Activated naive CD8-positive, alpha-beta T cell treated with anti-CD3 and anti-CD28 coated beads for 36 hours (primary cell): ENCODE measurements at places on chromosomes 2 and 18. TPM values are rescaled to one million over a fixed set of nuclear protein-coding genes. Genes with fewer than 3 reads are reported as not detected.

MAP4K3 gene
- 6.4 TPM for total RNA-seq

CDH19 gene
- not detected for total RNA-seq

NTSR2 gene
- total RNA-seq, result not detected

DTNA gene
- 0.58 TPM for total RNA-seq

DPP4 gene
- total RNA-seq, result 20.8 TPM

IL36RN gene
- not detected for total RNA-seq

FZD7 gene
- total RNA-seq, result 0.68 TPM

SFTPB gene
- not detected for total RNA-seq

FAM124B gene
- total RNA-seq, result 0.46 TPM

DNA sequence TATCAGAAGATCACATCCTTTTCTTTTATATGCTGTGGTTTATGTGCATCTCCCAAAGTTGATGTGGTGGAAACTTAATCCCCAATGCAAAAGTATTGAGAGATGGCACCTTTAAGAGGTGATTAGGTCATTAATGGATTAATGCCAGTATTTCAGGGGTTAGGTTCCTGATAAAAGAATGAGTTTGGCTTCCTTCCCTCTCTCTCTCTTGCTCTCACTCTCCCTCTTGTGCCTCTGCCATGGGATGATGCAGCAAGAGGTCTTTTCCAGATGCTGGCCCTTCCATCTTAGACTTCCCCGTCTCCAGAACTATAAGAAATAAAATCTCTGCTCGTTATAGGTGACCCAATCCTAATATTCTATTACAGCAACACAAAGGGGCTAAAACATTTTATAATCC is 85.0 kb downstream of the TTC27 start:
- peaks cover 20% of the 10 kb centered on the region for H3K4me1 ChIP-seq
- H3K36me3 ChIP-seq, result peaks cover 58% of the 10 kb centered on the region
- H3K4me3 ChIP-seq, result no peak overlapping the region
- H3K27me3 ChIP-seq, result no peaks in the 10 kb centered on the region
- H3K27ac ChIP-seq, result no peak overlapping the region
- DNase-seq, result no peak

DNA sequence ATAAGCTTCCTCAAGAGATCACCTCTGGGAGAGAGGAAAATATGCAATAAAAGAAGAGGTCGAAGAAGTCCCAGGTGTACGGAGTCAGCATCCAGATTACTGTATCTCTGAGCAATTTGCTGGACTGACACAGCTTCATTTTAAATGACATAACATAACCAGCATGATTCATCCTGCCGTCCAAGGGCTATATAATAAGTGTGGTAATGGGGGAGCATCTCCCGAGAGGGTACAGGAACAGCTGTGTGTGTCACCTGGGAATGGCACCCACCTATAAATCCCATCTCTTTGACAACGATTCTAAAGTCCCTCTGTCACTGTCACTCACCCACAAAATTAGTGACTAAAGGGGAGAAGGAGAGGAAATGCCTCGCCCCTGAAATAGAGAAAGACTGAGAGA is 19.3 kb upstream of the FZD7 start:
- no peaks in the 10 kb centered on the region for H3K4me1 ChIP-seq
- DNase-seq, result no peak
- H3K36me3 ChIP-seq, result no peaks in the 10 kb centered on the region
- H3K27me3 ChIP-seq, result peaks cover 9% of the 10 kb centered on the region
- H3K27ac ChIP-seq, result no peak overlapping the region
- no peak overlapping the region for H3K4me3 ChIP-seq

DNA sequence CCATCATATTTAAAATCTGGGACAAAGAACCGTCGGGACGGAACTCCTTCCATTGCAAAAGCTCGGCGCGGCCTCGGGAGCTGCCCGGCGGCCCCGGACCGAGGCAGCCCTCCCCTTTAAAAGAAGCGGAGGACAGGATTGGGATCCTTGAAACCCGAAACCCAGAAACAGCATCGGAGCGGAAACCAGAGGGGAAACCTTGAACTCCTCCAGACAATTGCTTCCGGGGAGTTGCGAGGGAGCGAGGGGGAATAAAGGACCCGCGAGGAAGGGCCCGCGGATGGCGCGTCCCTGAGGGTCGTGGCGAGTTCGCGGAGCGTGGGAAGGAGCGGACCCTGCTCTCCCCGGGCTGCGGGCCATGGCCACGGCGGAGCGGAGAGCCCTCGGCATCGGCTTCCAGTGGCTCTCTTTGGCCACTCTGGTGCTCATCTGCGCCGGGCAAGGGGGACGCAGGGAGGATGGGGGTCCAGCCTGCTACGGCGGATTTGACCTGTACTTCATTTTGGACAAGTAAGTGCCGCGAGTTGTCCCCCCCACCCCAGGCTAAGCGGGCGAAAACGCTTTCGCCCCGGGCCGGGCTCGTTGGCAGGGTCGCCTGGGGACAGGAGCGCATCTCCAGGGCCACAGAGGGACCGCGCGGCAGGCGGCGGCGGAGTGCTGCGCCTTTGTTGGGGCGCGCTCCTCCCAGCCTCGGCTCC is at the start of gene ANTXR1:
ANTXR1 (plus strand) TSS at position 38 of the 698 bp plus-strand sequence; CDS start at position 359, 321 bp downstream.
- H3K27ac ChIP-seq, result no peak within 1 kb of the TSS
- peak within 1 kb of the TSS; percentile 83 for H3K4me3 ChIP-seq
- H3K36me3 ChIP-seq, result no peaks in the 10 kb centered on the region

- no peak for DNase-seq
- no peak overlapping the region for H3K27ac ChIP-seq
- peaks cover 32% of the 10 kb centered on the region for H3K4me1 ChIP-seq
- no peak overlapping the region for H3K4me3 ChIP-seq
- H3K27me3 ChIP-seq, result no peaks in the 10 kb centered on the region
- H3K36me3 ChIP-seq, result peaks cover 27% of the 10 kb centered on the region
Observed at GRCh38 chr2:274503-274902, 9.8 kb downstream of the ACP1 start.

DNA sequence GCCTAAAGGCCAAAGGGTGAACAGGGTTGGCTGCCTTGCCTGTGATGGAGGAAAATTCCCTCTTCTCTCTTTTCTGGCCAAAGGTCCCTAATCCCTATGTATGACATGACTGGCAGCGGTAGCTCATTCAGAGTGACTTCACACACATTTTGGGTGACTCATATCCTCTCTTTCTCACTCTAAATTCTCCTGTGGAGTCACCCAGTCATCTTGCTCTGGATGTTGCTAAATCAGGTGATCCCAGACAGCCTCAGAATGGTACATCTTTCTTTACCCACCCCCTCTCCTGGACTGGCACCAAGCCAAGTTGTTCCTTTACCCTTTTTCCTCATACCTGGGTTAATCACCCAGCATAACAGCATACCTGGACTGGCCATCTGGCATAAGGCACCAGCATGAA is 77.2 kb downstream of the NEURL3 start:
- no peak for DNase-seq
- H3K27me3 ChIP-seq, result peaks cover 14% of the 10 kb centered on the region
- peaks cover 7% of the 10 kb centered on the region for H3K4me1 ChIP-seq
- no peak overlapping the region for H3K4me3 ChIP-seq

GRCh38 chr2:114714313-114714712 is 271.9 kb downstream of the DPP10 start:
- H3K27me3 ChIP-seq, result peaks cover 4% of the 10 kb centered on the region
- H3K27ac ChIP-seq, result no peak overlapping the region
- no peak for DNase-seq
- H3K4me1 ChIP-seq, result no peaks in the 10 kb centered on the region
- no peaks in the 10 kb centered on the region for H3K36me3 ChIP-seq
- H3K4me3 ChIP-seq, result no peak overlapping the region

DNA sequence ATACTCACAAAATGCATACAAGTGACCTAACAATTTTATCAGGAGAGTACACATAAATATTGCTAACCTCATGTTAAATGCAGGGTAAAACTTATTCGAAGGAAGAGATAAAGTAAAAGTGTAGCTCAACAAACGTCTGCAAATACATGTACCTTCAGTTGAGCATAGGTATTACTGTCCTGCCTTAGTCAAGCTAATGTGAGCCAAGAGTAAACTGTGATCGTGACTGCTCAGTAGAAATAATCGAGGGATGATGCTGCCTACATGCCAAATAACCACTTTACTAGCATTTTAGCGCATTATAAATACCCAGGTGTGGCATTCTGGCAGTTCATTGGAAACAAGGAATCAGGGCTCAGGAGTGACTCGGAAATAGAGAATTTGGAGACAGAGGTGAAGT is 779.5 kb downstream of the SOCS6 start:
- no peaks in the 10 kb centered on the region for H3K36me3 ChIP-seq
- DNase-seq, result no peak
- H3K4me1 ChIP-seq, result no peaks in the 10 kb centered on the region
- H3K27ac ChIP-seq, result no peak overlapping the region

- DNase-seq, result no peak
- H3K27ac ChIP-seq, result no peak overlapping the region
- H3K27me3 ChIP-seq, result no peaks in the 10 kb centered on the region
- no peaks in the 10 kb centered on the region for H3K36me3 ChIP-seq
- H3K4me3 ChIP-seq, result no peak overlapping the region
Observed at GRCh38 chr2:67896476-67896875, 166.3 kb downstream of the C1D start.

GRCh38 chr2:182477774-182478173 is 50.9 kb upstream of the PDE1A start:
- H3K4me3 ChIP-seq, result no peak overlapping the region
- H3K27ac ChIP-seq, result no peak overlapping the region
- H3K4me1 ChIP-seq, result no peaks in the 10 kb centered on the region

DNA sequence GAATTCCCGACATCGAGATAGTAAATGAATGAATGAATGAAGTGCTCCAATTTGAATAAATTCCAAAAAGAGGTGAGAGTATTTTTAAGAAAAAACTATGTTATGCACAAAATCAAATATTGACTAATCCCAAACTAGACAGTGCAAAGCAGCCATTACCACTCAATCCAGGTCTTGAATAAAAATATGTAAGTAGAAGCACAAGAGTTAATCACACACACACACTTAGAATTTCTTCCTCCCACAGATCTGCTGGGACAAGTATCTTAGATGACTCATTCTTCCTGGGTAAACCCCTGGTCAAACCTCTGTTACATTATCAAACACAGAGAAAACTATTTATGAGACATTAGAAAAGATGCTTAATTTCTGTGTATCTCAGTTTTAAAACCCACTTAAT is 102.0 kb downstream of the PLA2R1 start:
- H3K4me3 ChIP-seq, result no peak overlapping the region
- no peaks in the 10 kb centered on the region for H3K36me3 ChIP-seq
- H3K27ac ChIP-seq, result no peak overlapping the region
- H3K4me1 ChIP-seq, result peaks cover 13% of the 10 kb centered on the region

DNA sequence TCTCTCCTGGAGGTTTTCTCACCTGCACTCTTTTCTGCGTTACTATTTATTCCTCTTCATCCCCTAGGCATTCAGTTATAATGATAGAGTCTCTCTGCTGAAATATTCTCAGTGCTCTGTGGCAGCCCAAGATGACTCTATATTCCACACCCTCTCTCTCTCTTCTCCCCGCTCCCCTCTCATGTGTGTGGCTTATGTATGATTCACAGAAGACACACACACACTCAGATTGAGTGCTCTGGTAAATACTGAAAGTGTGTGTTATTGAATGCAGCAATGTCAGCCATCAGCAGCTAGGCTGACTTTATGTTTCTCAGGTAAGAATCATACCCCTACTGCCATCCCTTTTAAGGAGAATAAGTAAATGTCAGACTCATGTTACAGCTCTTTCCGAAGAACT is 201.2 kb downstream of the SLC4A10 start:
- no peak overlapping the region for H3K27ac ChIP-seq
- H3K4me1 ChIP-seq, result peaks cover 14% of the 10 kb centered on the region
- no peak for DNase-seq
- no peaks in the 10 kb centered on the region for H3K36me3 ChIP-seq
- H3K4me3 ChIP-seq, result no peak overlapping the region

- no peak overlapping the region for H3K27ac ChIP-seq
- no peaks in the 10 kb centered on the region for H3K36me3 ChIP-seq
- H3K4me3 ChIP-seq, result no peak overlapping the region
- DNase-seq, result no peak
- H3K27me3 ChIP-seq, result no peaks in the 10 kb centered on the region
Observed at GRCh38 chr18:4264347-4264791, 190.7 kb downstream of the DLGAP1 start.

- peaks cover 8% of the 10 kb centered on the region for H3K27me3 ChIP-seq
- no peaks in the 10 kb centered on the region for H3K4me1 ChIP-seq
- H3K36me3 ChIP-seq, result no peaks in the 10 kb centered on the region
- H3K4me3 ChIP-seq, result no peak overlapping the region
- H3K27ac ChIP-seq, result no peak overlapping the region
Observed at GRCh38 chr18:75128051-75128605, 80.8 kb downstream of the PTGR3 start.

GRCh38 chr2:204172145-204172600 is 235.6 kb downstream of the ICOS start:
- H3K36me3 ChIP-seq, result no peaks in the 10 kb centered on the region
- H3K4me3 ChIP-seq, result no peak overlapping the region
- no peak overlapping the region for H3K27ac ChIP-seq
- DNase-seq, result no peak
- H3K27me3 ChIP-seq, result peaks cover 4% of the 10 kb centered on the region

- no peak overlapping the region for H3K4me3 ChIP-seq
- H3K27ac ChIP-seq, result no peak overlapping the region
- no peaks in the 10 kb centered on the region for H3K27me3 ChIP-seq
- peaks cover 8% of the 10 kb centered on the region for H3K36me3 ChIP-seq
- peaks cover 1% of the 10 kb centered on the region for H3K4me1 ChIP-seq
- DNase-seq, result no peak
Observed at GRCh38 chr18:56795381-56795780, 144.2 kb downstream of the WDR7 start.

DNA sequence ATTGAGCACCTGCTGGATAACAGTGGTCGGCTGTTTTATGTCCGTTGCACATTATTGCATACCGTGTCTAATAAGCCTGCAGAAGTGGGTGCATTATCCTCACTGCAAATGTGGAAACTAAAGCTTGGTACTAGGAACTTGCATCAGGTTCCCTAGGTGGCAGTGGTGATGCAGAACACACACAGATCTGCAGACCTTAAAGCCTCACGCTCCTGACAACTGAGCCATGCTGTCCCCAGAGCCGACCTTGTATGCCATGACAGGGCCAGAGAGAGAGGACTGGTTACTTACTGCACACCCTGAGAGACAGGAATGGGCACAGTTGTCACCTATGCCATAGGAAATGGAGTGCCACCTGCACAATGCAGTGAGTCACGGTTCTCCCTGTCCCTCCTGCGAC is 151.8 kb downstream of the SH3RF3 start:
- no peaks in the 10 kb centered on the region for H3K36me3 ChIP-seq
- peaks cover 7% of the 10 kb centered on the region for H3K4me1 ChIP-seq
- DNase-seq, result no peak
- no peaks in the 10 kb centered on the region for H3K27me3 ChIP-seq
- H3K4me3 ChIP-seq, result no peak overlapping the region

GRCh38 chr2:96109361-96109680 is 7.0 kb downstream of the ADRA2B start:
- peaks cover 9% of the 10 kb centered on the region for H3K36me3 ChIP-seq
- no peak overlapping the region for H3K27ac ChIP-seq
- no peaks in the 10 kb centered on the region for H3K27me3 ChIP-seq
- no peak overlapping the region for H3K4me3 ChIP-seq
- no peaks in the 10 kb centered on the region for H3K4me1 ChIP-seq
